ENCODE measurements at places on chromosomes 11 and 22.

DNA sequence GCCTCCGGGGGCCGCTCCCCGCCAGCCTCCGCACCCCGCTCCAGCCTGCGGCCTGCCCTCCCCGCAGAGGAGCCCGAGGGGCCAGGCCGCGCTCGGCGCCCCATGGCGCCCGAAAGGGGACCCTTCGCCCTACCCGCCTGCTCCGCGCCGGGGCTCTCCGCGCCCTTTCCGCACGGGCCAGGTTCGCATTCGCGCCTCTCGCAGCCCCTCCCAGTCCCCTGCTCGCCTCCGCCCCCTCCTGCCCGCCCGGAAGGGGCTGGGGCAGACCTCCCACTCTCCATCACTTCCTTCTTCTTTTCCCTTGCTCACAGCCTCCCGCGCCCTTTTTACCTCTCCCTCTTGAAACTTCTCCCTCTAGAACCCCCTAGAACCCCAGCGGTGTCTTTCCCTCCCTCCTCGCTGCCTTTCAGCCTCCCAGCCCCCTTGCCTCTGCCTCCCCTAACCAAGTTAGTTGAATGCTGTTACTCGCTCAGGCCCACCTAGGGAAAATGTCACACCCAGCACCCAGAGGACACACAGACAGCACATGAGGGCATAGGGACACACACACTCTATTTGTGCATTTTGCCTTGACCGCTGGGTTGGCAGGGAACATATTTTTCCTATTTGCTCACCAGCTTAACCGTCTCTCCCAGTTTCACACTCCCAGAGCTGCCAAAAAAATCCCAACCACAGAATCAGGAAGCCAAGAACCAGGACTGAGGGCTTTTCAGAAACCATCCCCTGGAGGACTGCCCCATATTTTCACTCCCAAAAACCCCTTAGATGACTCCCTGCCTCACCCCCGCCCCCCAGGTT, at the start of gene SLC43A3:
Gene SLC43A3, minus strand, starts transcription at position 193 of the 798 bp plus-strand sequence. CDS start 949 bp downstream, outside the sequence.
- DNase-seq: peak; percentile 68

- no peak for DNase-seq
Observed at GRCh38 chr22:32713737-32714457, 87.6 kb upstream of the TIMP3 start.

GRCh38 chr11:124211321-124211720, 28.2 kb downstream of the OR10D3 start:
- DNase-seq: no peak

DNA sequence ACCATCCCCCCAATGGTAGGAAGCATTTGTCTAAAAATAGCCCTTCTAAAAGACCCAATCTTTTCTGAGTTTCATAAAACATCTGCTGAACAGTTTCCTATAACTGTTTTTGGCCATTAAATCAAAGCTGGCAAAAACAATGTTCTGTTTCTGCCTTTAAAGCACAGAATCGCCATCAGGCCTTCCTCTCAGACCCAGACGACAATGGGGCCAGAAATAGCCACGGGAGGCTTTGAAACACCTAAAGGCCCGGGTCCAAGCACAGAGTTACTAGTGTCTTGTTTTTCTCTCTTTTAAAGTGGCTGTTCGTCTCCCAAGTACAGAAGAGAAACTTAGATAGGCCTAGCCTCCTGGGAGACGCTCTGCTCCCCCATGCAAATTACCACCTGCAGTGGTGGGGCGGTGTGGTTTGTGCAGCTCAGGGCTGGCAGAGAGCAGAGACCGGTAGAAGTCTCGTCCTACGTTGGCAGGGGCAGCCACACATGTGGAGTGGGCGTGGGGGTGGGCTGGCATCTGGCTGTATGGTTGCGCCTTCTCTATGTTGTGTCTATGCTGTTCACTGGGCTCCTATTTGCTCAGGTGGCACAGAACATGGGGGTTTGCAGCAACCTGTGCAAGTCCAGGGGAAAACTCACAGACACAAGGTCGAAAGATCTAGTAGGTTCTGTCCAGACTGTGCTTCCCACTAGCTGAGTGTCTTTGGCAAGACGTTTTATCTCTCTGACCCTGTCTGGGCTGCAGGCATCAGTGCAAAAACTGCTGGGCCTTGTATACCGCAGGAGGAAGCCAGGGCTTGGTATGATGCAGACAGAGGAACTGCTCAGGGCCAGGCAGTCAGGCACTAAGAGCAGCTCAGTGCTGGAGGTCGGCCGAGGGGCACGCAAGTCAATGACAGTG, 23.6 kb upstream of the ETS1 start:
- no peak for DNase-seq

GRCh38 chr22:26646158-26646557, 11.2 kb upstream of the MIAT start:
- no peak for DNase-seq

GRCh38 chr11:113417428-113417827, 29.8 kb downstream of the ANKK1 start:
- no peak for DNase-seq

DNA sequence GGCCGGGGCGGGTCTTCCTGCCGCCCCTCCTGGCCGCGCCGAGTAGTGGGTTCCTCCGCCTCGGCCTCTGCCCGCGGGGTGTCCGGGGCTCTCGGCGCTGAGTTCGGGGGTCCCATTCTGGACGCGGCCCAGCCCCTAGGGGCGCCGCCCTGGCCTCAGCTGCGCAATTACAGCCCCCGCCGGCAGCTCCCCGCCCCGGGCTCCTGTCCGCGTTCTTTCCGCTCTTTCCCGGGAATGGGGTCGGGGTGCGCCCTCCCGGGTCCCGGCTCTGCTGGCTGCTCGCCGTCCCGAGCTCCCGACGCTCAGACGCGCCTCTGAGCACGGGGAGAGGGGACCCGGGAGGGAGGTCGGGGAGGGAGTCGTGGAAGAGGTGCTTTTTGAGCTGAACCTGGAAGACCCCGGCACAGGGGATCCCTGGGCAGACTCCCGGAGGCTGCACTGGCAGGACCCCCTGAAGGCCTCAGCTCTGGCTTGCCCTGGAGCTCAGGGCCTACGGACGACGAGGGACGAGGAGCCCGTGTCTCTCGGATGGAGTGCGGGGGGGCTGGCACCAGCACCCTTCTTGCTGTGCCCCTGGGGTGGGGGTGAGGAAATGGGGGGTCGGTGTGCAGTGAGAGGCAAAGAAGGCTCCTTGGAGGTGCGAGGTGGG, 558 bp downstream of the TSPAN4 start:
- DNase-seq: no peak

DNA sequence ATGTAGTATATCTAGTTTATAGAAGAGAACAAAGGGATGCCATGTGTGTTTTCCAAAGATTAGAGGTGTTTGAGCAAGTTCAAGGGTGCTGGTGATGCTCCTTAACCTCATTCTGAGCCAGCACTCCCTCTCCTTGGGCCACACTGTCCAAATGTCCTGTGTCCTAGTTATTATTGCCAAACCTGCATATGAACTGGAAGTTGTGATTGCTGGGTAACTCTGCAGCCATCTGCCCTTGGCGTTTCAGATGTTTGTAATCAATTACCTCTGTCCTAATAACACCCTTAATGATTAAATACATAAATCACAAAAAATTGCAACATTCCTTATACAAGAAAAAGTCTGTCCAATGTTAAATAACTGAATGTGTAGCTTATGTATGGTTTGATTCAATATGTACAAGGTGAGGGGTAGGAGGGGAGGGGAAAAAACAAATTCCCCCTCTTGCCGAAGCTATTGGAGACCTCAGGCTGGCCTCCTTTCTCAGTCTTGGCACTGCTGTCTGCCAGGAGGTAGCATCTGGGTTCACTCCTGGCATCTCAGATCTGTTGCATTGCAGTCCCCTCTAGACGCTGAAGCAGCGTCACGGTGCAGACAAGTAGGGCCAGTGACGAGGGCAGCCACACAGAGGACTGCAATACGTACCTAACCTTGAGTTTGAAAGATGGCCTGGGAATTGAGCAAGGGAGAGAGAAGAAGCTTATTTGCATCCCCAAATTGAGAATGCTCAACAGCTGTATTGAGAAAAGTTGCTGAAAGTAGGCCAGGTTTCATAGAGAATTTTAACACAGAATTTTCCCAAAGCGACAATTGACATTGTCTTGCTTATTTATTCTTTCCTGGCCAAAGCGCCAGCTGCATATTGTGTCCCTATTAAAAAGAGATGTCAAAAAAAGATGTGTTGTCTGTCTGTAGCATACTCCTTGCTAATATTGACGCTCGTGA, 89.6 kb upstream of the ARHGAP32 start:
- DNase-seq: no peak

GRCh38 chr22:37044634-37045625, 6.6 kb upstream of the KCTD17 start:
- DNase-seq: no peak

Measured in stimulated activated CD4-positive, alpha-beta T cell treated with anti-CD3 and anti-CD28 coated beads, Interleukin-4, amount 100 ng/mL, for 48 hours (primary cell).